ENCODE measurements at places on chromosomes 4 and X.

GRCh38 chr4:187065806-187066205 lies 342.1 kb upstream of the FAT1 start:
- DNase-seq = no peak

- no peak for DNase-seq
Observed at GRCh38 chr4:168981942-168982341, 28.1 kb downstream of the CBR4 start.

DNA sequence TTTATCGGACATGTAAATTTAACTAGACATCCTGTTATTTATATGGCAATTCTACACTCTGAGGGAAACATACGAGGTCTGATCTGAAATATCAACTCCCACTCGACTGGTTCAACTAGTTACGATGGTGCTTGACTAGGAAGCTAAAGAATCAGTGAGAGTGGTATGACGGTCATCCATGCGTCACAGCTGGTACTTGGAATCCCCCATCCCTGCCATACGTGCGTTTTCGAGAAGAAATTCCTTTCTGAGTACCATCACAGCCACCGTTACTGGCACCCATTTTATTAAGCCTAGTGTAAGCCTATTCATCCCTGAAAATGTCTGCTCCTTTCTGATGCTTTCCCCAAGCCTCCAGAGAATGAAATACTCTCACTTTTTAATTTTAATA lies 695 bp upstream of the PIGA start:
- no peak for DNase-seq

- DNase-seq = no peak
Observed at GRCh38 chr4:45989775-45990174, 134.1 kb downstream of the GABRG1 start.

- no peak for DNase-seq
Observed at GRCh38 chr4:17038510-17039176, 140.2 kb upstream of the LDB2 start.

GRCh38 chr4:141195095-141195707 lies 25.5 kb upstream of the ZNF330 start:
- DNase-seq = no peak

- DNase-seq = no peak
Observed at GRCh38 chrX:153352858-153353257, 18.9 kb downstream of the ZNF275 start.

DNA sequence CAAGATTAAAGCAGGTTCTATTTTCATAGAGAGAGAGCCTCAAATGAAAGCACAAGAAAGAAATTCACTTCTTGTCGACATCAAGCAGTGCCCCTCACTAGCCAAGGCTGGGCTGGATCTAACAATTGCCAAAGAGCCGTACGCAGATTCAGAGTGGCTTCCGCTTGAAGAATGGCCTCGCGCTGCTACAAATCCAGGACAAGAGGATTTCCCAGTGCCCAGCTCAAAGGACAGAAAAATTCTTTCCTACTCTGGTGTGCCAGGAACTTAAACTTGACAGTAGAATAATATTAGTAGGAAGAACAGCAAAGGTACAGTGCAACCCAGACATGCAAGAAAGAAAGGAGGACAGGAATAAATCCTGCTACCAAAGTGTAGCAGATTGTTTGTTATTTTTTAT lies 56.5 kb upstream of the PPARGC1A start:
- no peak for DNase-seq

- DNase-seq = no peak
Observed at GRCh38 chrX:40411340-40412111, 169.2 kb upstream of the ATP6AP2 start.

- DNase-seq = no peak
Observed at GRCh38 chrX:120334151-120334550, 22.9 kb upstream of the TMEM255A start.

- no peak for DNase-seq
Observed at GRCh38 chr4:150609131-150609530, 27.2 kb downstream of the MAB21L2 start.

GRCh38 chr4:166527500-166527899 lies 654.5 kb downstream of the TLL1 start:
- no peak for DNase-seq

- no peak for DNase-seq
Observed at GRCh38 chr4:110055158-110055768, 142.6 kb downstream of the EGF start.

DNA sequence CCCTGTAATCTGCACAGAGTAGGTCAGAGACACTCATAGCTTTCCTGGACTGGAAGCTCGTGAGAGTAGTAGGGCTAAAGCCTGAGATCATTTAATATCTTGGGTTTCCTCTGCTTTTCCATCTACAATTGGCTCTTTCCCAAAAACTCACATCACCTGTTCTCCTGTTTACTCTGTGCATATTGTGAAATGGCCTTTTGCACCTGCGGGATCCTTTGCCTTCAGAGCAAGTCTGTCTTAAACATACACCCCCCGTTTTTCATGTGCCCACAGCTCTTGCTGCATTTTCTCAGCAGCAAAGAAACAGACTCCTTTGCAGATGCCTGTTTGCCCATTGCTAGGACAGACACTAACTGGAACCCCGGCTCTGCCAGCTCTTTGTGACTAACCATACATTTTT lies 608.3 kb upstream of the PCDH10 start:
- DNase-seq = no peak

- DNase-seq = no peak
Observed at GRCh38 chr4:81052119-81053068, 21.9 kb downstream of the BMP3 start.

- DNase-seq = no peak
Observed at GRCh38 chrX:73398185-73398914, 48.5 kb upstream of the CDX4 start.

GRCh38 chr4:80286451-80286850 lies 20.0 kb downstream of the FGF5 start:
- no peak for DNase-seq

GRCh38 chr4:113784497-113785250 lies 23.1 kb upstream of the CAMK2D start:
- DNase-seq = no peak

DNA sequence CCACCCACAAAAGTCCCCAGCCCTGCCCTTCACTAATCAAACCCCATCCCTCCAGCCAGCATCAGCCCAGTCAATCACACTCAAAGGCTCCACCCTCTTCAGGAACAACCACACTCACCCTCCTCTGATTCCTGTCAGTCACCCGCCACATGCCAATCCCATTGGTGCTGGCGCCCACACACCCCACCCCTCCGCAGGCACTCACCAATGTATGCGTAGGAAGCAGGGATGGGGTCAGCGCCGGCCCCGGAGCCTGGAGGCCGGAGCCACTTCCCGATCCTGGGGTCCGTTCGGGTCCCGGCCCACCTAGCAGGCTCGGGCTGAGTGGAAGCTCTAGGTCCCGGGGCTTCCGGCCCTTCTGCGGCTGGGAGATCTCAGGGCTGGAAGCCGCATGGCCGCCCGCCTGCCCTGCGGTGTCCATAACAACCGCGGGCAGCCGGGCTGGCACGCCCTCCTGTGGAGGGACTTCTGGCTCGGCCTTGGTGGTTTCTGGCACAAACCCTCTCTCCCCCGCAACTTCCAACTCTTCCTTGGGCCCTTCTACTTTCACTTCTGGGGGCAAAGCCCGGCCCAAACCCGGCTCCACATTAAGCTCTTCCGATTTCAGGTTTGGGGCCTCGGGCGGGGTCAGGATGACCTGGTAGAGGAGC lies 7.9 kb upstream of the CFP start:
- no peak for DNase-seq

GRCh38 chr4:8835521-8836365 lies 35.9 kb downstream of the HMX1 start:
- no peak for DNase-seq

DNA sequence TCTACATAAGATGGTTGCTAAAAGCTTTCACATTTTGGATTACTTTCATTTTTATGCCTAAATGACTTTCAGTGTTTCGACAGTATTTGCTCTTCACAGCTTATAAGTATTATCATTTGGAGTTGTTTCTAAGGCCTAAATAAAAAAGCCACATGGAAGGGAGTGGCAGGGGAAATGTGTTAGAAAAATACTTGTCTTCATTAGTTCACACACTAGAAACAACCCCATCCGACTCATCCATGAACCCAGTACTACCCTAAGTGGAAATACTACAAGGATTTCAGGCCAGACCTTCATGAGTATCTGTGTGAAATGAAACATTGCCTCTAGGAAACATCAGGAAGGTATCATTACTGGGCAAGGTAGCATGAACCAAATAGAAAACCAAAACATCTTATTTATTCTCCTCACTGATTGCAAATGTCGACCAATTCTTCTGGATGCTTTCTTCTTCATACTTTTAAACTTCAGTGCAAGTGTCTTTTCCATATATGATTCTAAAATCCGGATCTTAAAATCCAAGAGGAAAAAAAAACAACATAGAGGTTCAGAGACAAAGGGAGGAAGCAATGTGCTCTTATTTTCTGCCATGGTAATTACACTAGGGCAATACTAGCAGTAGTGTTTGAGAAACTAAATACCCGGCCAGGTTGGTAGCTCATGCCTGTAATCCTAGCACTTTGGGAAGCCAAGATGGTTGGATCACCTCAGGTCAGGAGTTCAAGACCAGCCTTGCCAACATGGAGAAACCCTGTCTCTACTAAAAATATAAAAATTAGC lies 349.4 kb downstream of the ARHGAP24 start:
- no peak for DNase-seq

DNA sequence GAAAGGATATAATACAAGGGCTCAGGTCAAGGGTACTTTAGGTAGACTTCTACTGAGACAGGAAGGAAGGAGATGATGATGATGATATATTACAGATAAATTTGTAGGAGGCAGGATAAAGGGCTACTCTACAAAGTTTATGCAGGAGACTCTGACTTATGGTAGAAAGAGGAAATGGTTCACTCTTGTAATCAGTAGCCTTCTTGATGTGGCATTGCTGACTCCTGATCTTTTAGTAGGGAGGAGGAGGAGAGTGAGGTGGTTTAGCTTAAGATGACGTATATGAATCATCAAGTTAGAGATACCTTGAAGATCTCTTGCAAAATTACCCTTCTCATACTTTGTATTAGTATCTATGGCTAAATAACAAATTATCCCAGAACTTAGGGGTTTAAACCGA lies 4.7 kb downstream of the BLTP1 start:
- no peak for DNase-seq

- DNase-seq = no peak
Observed at GRCh38 chr4:134885436-134885835, 683.8 kb upstream of the PABPC4L start.

GRCh38 chrX:41688156-41688555 lies 617 bp upstream of the GPR34 start:
- DNase-seq = no peak

DNA sequence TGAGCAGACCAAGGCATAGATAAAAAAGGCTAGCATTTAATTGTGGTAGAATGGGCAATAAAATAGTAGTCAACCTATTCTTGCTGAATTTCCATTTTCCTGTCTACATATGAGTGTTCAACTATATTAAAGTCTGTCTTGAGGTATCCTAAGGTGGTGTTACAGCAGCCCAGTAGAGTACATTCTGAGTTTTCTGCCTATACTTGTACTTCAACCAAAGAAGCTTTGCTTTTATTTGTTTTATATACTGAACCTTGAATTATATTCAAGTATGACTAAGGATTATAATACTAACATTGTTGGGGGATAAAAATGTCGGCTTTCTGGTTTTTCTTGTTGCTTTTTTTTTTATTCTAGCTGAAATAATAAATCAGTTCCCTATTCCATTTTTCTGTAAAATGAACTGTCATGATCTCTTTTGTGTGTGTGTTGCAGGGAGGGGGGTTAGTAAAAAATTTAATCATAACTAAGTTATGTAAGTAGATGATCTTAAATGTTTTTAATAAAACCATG lies 106.7 kb downstream of the PDLIM5 start:
- DNase-seq = no peak

- DNase-seq = no peak
Observed at GRCh38 chrX:126718440-126718839, 101.1 kb upstream of the PRR32 start.

DNA sequence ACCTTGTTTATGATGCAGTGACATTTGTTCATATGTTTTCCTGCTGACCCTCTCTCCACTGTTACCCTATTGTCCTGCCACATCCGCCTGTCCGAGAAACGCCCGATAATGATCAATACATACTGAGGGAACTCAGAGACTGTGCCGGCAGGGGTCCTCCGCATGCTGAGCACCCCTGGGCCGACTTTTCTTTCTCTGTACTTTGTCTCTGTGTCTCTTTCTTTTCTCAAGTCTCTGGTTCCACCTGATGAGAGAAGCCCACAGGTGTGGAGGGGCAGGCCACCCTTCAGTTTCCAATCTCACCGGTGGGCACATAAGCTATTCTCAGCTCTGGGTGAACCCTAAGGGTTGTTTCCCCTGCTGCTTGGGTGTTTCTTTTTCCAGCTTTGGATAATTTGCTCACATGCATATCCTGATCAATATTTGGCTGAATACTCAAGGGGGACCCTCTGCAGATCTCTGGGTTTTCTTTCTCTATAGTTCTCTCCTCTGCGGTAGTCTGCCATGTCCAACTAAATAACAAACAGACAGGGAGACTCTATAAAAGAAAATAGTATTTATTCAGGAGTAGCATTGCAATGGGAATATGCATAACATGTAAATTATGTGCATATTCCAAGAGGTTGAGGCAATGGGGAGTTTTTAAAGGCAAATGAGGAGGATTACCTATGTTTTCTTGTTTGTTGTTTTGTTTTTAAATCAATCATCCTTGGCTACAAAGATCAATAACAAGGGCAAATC lies 97.2 kb downstream of the CEP44 start:
- DNase-seq = no peak

DNA sequence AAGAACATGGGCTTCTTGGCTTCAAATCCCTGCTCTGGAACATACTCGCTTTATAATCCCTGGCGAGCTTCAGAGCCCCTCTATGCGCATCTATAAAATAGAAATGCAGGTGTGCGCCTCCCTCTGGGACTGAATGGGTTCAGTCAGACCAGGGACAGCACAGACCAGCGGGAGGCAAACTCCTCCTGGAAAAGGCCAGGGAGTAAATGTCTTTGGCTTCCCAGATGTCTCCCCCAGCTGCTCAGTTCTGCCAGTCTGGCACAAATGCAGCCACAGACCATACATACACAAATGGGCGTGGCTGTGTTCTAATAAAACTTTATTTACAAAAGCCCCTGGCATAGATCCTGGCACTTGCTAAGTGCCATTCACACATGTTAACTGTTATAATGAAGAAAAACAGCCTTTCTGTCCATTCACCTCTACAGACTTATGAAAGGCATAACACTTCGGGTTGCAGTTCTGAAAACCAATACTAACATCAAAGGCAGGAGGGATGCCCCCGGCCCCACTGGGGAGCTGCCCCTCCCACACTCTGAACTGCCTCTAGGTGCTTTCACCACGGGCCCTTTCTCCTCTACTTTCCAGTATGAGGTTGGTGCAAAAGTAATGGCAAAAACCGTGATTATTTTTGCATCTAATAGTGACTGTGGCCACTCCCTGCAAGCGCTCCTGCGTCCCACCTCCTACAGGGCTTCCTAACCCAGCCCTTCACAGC lies 4.6 kb downstream of the JAKMIP1 start:
- no peak for DNase-seq

- DNase-seq = no peak
Observed at GRCh38 chrX:47707031-47707780, 48.2 kb upstream of the UXT start.
